ENCODE measurements at places on chromosomes 11 and 22. TPM values are rescaled to one million over a fixed set of nuclear protein-coding genes. Genes with fewer than 3 reads are reported as not detected.
A peak's percentile ranks its signal among the peaks of the same experiment; 100 is the strongest.

Gene DAGLA
- total RNA-seq, result 3.2 TPM

GRCh38 chr22:23180893-23181720 is 798 bp downstream of the BCR start:
- H3K4me3 ChIP-seq, result peak overlapping the region; percentile 78
- H3K27me3 ChIP-seq, result no peaks in the 10 kb centered on the region
- H3K27ac ChIP-seq, result peak overlapping the region; percentile 76
- H3K4me1 ChIP-seq, result peaks cover 57% of the 10 kb centered on the region
- no peaks in the 10 kb centered on the region for H3K36me3 ChIP-seq

DNA sequence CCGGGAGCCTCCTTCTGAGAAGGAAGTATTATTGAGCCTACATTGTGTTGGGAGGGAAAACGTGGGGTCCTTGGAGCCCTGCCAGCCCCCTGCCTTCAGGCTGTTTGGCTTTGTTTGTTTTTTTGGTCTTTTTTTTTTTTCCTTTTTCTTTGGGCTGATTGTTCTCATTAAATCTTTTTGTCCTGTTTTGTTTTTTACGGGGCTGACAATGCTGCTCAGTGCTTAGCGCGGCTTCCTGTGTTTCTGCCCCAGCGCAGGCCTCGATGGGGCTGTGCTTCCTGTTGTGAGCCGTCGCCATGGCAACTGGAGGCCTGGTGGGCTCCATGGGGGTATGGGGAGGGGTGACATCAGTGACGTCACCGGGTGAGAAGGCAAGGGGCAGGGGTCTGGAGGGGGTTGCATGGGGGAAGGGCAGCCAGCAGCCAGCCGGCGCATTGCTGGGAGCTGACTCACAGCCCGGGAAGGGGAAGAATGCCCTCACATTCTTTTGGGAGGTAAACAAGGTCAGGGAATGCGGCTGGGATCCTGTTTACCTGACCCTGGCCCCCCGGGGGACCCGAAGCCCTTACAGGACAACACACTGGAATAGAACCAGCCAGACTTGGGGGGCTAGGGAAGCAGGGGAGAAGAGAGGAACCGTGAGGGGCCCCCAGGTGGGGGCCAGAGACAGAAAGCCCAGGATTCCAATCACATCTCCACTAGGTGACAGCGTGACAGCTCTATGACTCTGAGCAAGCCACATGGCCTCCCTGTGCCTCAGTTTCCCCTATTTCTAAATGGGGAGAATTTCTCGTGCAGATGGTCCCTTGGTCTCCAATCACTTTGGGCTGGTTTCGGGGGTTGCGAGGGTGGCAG is 22.2 kb upstream of the CBX7 start:
- peak overlapping the region; percentile 88 for H3K27ac ChIP-seq
- H3K27me3 ChIP-seq, result no peaks in the 10 kb centered on the region
- H3K4me3 ChIP-seq, result peak overlapping the region; percentile 26
- H3K4me1 ChIP-seq, result peaks cover 85% of the 10 kb centered on the region

Gene CCDC81
- 0.71 TPM for total RNA-seq

DNA sequence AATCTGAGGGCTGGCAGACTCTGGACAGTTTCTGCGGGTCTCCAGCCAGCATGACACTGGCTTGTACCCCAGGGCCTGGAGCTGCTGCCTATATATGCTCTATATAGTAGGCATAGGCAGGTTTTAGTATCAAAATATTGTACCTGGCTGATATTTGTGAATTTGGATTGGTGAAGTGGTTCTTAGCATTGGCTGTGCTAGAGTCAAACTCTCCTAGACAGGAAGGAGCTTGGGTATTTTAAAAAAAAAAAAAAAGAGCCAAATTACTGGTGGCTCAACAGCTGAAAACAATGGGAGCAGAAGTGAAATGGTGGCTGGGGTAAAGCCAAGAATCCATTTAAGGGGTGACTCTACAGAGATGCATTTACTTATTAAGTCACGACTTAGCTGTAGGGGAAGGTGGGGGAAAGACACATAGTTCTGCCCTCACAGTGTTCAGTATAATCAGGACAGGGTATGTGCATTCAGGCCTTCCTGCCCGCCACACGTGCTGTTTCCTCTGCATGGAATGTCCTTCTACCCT is 11.0 kb upstream of the MTFP1 start:
- no peak for DNase-seq
- no peaks in the 10 kb centered on the region for H3K27me3 ChIP-seq
- no peak overlapping the region for H3K4me3 ChIP-seq
- H3K36me3 ChIP-seq, result peaks cover 53% of the 10 kb centered on the region
- no peaks in the 10 kb centered on the region for H3K4me1 ChIP-seq

DNA sequence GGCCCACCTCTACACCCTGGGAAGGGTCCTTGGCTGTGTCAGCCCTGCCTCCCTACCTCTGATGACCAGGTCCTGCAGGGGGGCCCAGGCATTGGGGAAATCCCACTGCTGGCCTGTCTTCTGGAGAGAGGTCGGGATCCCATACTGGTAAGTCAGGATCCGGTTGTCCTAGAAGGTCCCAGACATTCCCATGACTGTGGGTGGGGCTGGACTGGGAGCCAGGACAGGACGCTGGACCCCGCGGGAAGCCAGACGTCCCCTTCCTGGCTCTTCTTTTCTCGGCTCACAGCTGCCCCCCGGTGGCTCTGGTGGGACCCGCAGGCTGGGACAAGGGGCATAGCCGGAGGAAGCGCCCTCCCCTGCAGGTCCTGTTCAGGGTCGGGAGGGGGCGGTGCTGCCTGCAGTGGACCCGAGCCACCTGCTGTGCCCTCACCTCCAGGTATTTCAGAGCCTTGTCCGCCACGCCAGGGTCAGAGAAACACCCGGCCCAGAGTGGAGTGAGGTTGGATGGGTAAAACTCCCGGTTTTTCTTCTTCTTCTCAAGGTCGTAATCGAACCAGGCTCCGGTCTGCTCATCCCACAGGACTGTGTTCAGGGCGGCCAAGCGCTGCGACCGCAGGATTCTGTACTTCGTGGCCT is 20.0 kb downstream of the TREH start:
- H3K4me3 ChIP-seq, result peak overlapping the region; percentile 16
- H3K27ac ChIP-seq, result peak overlapping the region; percentile 79
- peak; percentile 92 for DNase-seq
- H3K27me3 ChIP-seq, result no peaks in the 10 kb centered on the region
- H3K36me3 ChIP-seq, result peaks cover 34% of the 10 kb centered on the region

- H3K4me1 ChIP-seq, result peaks cover 55% of the 10 kb centered on the region
- peak overlapping the region; percentile 96 for H3K27ac ChIP-seq
- H3K4me3 ChIP-seq, result peak overlapping the region; percentile 87
- H3K27me3 ChIP-seq, result no peaks in the 10 kb centered on the region
- no peaks in the 10 kb centered on the region for H3K36me3 ChIP-seq
Observed at GRCh38 chr11:74749965-74750296, 1.3 kb downstream of the RNF169 start.

GRCh38 chr22:47807506-47807905 is 1045.1 kb downstream of the TBC1D22A start:
- H3K27me3 ChIP-seq, result peaks cover 89% of the 10 kb centered on the region
- no peak overlapping the region for H3K4me3 ChIP-seq
- no peaks in the 10 kb centered on the region for H3K4me1 ChIP-seq

Gene DDX25
- 0.14 TPM for total RNA-seq

DNA sequence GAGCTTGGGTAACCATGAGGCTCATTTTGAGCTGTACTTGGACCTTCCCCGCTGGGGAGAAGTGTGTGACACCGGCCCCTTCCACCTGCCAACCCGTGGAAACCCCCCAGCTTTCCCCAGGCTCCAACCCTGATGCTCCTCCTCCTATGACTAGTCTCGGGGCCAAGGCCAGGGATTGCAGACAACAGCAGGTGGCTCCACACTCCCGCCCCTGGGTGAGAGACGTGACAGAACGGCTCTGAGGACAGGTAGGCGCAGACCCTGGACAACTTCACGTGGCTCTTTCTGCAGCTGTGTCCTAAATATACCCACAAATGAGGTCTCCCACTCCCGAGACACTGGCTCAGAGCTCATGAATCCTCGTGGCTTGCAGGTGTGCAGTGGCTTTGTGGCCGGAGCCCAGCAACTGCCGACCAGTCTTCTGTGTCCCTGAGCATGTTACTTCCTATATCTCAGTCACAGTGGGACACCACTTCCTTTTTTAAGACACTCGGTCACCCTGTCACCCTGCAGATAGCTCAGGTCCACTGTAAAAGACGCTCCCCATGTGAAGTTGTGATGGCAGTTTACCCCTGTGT is 55.2 kb downstream of the NECTIN1 start:
- H3K27ac ChIP-seq, result peak overlapping the region; percentile 8
- no peak for DNase-seq
- peaks cover 40% of the 10 kb centered on the region for H3K36me3 ChIP-seq
- H3K4me1 ChIP-seq, result peaks cover 37% of the 10 kb centered on the region
- H3K27me3 ChIP-seq, result no peaks in the 10 kb centered on the region
- no peak overlapping the region for H3K4me3 ChIP-seq

GRCh38 chr22:24305260-24305692 is 34.6 kb downstream of the SPECC1L start:
- no peaks in the 10 kb centered on the region for H3K27me3 ChIP-seq
- H3K4me1 ChIP-seq, result peaks cover 76% of the 10 kb centered on the region
- peaks cover 28% of the 10 kb centered on the region for H3K36me3 ChIP-seq
- H3K27ac ChIP-seq, result peak overlapping the region; percentile 77
- no peak overlapping the region for H3K4me3 ChIP-seq

DNA sequence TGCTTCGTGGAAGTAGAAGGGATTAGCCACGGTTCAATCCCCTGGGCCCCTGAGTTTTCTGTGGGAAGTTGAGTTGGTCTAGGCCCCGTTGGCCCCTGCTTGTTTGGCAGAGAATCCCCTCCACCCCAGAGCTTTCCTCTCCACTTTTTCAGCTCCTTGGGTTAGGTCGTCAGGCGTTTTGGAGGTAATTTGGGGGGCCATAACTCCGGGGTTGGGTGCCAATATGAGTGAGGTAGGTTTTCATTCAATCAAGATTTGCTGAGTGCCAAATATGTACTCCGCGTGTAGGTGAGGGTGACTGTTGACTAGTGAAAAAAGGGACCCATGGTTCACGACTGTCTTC is 590 bp downstream of the ATG13 start:
- DNase-seq, result no peak
- H3K4me1 ChIP-seq, result peaks cover 68% of the 10 kb centered on the region
- H3K36me3 ChIP-seq, result peaks cover 28% of the 10 kb centered on the region
- H3K27ac ChIP-seq, result peak overlapping the region; percentile 93
- peak overlapping the region; percentile 97 for H3K4me3 ChIP-seq

Gene TOLLIP
- 51.9 TPM for total RNA-seq

Gene RFPL2
- total RNA-seq, result 0.08 TPM

- H3K4me1 ChIP-seq, result no peaks in the 10 kb centered on the region
- no peak overlapping the region for H3K27ac ChIP-seq
- peaks cover 66% of the 10 kb centered on the region for H3K27me3 ChIP-seq
- no peak for DNase-seq
Observed at GRCh38 chr22:22362936-22363335, 118.3 kb downstream of the VPREB1 start.

GRCh38 chr11:120012245-120012644 is 125.7 kb downstream of the TRIM29 start:
- H3K36me3 ChIP-seq, result no peaks in the 10 kb centered on the region
- peaks cover 8% of the 10 kb centered on the region for H3K4me1 ChIP-seq
- no peak for DNase-seq
- H3K27me3 ChIP-seq, result peaks cover 91% of the 10 kb centered on the region
- no peak overlapping the region for H3K4me3 ChIP-seq
- H3K27ac ChIP-seq, result no peak overlapping the region

- H3K4me3 ChIP-seq, result no peak overlapping the region
- H3K36me3 ChIP-seq, result no peaks in the 10 kb centered on the region
- DNase-seq, result no peak
Observed at GRCh38 chr11:99693941-99694492, 673.3 kb downstream of the CNTN5 start.

GRCh38 chr11:112611771-112612170 is 349.4 kb upstream of the NCAM1 start:
- H3K36me3 ChIP-seq, result no peaks in the 10 kb centered on the region
- H3K27me3 ChIP-seq, result no peaks in the 10 kb centered on the region
- peaks cover 33% of the 10 kb centered on the region for H3K4me1 ChIP-seq
- no peak overlapping the region for H3K4me3 ChIP-seq
- H3K27ac ChIP-seq, result no peak overlapping the region
- no peak for DNase-seq

Gene MPPED2
- total RNA-seq, result 10.8 TPM

DNA sequence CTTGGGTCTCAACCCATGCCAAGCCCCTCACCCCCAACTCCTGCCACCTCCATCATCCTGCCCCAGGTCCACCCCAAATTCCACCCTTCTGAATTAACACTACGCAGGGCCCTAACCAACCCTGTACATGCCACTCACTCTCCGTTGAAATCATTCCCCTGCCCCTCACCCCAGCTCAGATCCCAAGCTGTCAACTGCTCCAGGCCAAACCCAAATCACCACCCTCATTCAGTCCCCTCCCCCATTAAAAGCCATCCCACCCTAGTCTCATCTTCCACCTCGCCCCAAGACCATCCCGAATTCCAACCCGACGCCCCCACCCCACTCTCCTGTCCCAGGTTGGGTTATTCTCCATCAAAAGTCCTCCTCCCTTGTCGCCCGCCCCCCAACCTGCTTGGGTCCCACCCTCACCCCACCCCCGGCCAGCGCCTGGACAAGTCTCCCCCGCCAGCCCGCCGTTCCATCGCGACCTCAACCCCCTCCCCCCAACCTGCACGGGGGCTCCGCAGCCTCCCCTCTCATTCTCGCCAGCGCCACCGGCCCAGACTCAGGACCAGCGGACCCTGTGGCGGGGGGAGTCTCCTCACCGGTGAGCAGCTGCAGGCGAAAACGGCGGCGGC is 466 bp downstream of the FAM168A start:
- H3K4me3 ChIP-seq, result peak overlapping the region; percentile 84
- no peaks in the 10 kb centered on the region for H3K36me3 ChIP-seq
- DNase-seq, result no peak
- no peaks in the 10 kb centered on the region for H3K27me3 ChIP-seq

DNA sequence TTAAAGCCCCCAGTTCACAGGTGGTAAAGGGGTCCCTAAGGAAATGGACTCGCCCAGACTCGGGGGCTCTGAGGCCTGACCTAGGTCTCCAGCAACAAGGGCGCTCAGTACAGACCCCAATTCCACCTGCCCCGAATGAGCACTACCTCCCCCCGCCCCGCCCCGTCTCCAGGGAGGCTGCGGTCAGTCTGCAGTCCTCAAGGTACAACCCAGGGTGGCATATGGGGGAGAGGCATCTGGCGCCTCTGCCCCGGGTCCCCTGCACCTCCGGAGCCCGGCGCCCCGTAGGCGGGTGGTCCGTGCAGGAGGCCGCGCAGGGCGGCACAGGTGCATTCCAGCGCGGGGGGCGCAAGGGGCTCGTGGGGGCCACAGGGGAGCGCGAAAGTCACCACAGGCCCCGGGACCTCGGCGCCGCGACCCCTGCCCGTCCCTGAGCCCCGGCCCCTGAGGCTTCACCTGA is 361 bp downstream of the CTSD start:
- H3K4me1 ChIP-seq, result peaks cover 62% of the 10 kb centered on the region
- no peaks in the 10 kb centered on the region for H3K27me3 ChIP-seq
- DNase-seq, result no peak
- peak overlapping the region; percentile 98 for H3K27ac ChIP-seq

Gene CHRM1
- not detected for total RNA-seq

Gene SHANK3
- 23.1 TPM for total RNA-seq

Gene MFRP
- not detected for total RNA-seq

Gene SOX6
- total RNA-seq, result 20.2 TPM

All from left ventricle myocardium inferior (tissue), 1 donor.